Lung (tissue), 17 donors: ENCODE measurements at places on chromosomes 1 and 21.

DNA sequence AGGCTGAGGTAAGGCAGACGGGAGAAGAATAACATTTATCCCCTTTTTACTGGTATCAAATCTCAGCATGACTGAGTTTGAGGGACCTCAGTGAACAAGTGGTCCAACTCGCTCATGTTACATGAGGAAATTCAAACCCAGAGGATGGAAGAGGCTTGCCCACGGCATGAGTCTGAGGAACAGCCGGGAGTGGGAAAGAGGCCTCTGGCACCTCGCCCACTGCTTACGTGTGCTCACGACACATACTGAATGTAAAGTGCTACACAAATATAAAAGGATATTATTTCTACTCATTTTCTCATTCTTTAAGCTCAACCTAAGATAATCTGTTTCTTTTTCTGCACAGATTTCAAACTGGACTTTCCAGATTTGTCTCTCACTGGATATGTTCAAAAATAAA lies 14.7 kb downstream of the BEND5 start:
- DNase-seq, result peak; percentile 55

GRCh38 chr1:41517062-41517438 lies 32.6 kb upstream of the EDN2 start:
- DNase-seq, result no peak

DNA sequence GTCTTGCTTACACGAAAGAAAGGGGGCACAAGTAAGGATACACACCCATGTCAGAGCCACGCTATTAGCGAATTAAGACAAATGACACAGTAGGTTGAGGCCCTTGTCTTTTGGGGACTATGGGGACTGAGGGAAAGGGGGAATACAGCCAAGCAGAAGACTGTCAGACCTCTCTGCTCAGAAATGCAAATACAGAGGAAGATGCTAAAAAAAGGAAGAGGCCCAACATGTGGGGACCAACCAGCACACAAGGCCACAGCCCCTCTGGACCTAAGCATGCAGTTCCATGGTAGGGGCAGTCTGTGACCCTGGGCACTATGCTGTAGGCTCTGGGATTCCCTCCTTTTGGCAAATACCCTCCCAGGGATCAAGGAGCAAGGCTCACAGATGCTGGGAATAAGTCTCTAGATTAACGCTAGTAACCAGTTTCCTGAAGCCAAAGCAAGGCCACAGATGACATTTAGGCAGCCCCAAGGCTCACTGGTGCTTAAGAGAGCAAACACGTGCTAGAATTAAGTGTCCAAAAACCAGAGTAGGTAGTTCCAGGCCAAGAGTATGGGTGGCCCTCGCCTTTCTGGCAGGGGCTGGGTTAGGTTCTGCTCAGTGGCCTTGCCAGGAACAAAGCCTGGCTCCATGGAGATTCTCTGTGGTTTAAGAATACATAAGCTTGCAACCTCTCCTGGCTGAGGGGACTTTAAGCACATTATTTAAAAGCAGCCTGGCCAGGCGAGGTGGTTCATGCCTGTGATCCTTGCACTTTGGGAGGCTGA lies 38.2 kb downstream of the RABIF start:
- no peak for DNase-seq

GRCh38 chr1:19044975-19045831 lies 88.7 kb upstream of the IFFO2 start:
- no peak for DNase-seq

GRCh38 chr21:44052830-44053226 lies 40.7 kb downstream of the TRAPPC10 start:
- no peak for DNase-seq

DNA sequence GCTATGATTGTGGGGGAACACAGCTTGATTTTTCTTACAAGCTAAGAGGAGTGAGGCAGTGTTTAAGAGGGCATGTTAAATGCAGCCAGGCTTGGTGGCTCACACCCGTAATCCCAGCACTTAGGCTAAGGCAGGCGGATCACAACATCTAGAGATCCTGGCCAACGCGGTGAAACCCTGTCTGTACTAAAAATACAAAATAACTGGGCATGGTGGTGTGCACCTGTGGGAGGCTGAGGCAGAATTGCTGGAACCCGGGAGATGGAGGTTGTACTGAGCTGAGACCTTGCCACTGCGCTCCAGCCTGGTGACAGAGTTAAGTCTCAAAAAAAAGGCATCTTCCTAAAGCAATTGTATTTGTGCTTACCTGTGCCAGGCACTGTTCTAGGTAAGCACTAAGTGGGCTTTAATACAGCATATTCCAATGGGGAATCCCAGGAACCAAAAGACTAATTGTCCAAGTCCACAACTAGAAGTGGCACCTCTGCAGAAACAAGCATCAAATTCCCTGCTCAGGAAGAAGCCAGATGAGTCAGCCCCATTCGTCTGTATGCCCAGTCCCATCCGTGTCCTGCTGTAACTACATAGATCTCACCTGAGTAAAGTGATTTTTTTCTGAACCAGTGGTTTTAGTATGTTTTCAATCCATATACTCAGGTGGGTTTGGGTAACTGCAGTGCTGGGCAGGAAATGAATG lies 4.6 kb downstream of the RCC1 start:
- no peak for DNase-seq

- DNase-seq, result no peak
Observed at GRCh38 chr1:65832296-65832695, 39.6 kb downstream of the PDE4B start.

DNA sequence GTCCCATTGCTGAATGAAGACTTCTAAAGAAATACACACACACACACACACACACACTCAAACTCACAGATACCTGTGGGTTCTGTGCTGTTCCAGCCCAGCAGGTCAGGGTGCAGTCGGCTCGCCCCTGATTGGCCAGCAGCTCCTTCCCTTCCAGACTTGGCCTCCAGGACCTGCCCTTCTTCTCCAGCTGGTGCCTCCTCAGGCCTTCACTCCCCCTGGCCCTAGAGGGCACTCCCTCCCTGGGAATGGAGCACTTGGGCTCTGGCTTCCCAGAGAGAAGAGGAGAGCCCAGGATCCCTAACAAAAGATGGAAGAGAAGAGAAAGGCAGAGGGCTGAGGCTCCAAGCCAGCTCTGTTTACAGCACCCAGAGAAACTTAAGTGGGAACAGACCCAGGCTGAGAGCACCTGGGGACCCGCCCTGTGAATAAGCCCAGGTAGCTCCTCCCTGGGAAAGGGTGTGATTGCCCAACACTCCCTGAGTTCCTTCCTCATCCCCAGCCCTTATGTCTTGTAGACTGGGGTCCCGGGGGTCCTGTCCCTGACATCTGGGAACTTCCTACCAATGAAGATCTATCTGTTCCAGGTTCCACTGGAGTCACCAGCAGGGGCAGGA lies at the start of gene PGLYRP3:
Gene PGLYRP3, minus strand, starts transcription at position 383 of the 617 bp plus-strand sequence. CDS start 2,287 bp downstream, outside the sequence.
- DNase-seq, result no peak
